ENCODE measurements at places on chromosomes 6 and 20.
A peak's percentile ranks its signal among the peaks of the same experiment; 100 is the strongest.

DNA sequence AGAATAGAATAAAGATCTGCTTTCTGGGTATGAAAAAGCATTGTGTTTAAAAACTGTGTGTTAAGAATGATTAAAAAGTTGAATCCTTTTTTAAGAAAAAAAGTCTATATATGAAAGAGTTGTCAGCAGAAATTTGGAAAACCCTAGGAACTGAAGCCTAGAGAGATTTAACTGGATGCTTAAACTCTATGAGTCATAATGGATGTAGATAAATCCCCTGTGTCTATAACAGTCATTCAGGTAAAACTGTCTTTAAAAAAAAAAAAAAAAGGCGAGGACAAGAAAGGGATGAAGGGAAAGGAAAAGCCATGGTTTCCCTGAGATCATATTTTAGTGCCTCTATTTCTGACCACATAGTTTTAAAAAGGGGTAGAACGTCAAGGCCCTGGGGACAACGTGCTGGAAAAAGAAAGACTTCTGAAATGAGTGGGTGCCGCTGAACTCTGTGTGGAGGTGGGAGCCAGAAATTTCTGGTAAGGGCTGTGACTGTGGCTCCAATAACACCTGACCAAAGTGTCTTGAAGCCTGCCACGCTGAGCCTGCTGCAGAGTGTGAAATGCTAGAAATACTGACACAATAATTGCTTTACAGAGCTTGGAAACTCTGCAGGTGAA, 302.6 kb upstream of the ARID1B start:
- no peak for DNase-seq

DNA sequence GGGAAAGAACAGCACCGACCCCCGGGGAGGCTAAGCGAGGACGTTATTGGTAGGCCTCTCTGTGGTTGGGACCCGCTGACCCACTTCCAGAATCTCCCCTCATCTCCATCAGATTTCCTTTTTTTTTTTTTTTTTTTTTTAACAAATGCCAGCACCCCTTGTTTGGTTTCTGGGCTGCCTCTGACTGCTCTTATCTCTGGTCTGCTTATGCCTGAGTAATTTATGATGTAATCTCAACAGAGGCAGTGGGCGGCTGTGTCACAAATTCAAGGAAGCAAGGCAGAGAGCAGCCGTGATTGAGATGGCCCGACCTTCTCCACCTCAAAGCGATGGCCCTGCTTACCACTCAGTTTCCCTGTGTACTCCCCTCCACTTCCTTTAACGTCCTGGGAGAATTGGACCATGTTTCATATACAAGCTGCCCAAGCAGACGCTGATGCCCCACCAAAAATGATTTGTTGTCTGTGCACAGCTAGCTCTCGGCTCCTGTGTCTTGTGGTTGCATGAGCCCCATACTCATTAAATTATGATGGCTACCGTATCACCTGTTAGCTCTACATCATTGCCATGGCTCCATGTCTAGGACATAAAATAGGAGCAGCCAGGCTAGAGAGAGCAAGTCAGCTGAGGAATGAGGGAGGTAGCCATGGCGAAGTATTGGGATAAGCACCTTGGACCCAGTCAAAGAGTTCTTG, 98.1 kb downstream of the ZNF217 start:
- DNase-seq: no peak

DNA sequence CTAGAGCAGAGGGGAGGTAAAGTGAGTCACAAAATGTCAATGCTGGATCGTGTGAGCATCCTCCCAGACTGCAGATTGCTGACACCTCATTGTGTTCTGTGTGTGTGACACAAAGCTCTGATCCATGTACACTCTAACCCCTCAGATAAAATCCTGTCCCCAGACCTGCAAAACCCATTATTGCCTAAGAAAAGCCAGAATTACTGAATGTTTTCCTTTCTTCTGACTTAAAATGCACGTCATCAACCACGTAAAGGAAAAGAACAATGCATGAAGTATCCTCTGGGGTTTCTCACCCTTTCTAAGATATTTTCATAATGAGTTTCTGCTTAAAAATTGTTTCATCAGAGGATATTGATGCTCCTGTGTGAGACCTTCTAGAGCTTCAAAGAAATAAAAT, 218.0 kb upstream of the PREP start:
- no peak for DNase-seq

GRCh38 chr6:6331946-6332601, 11.6 kb upstream of the F13A1 start:
- no peak for DNase-seq

GRCh38 chr20:61929971-61930666, 135.6 kb downstream of the TAF4 start:
- DNase-seq: no peak

- peak; percentile 75 for DNase-seq
Observed at GRCh38 chr6:19697744-19698290, 139.4 kb upstream of the ID4 start.

GRCh38 chr6:49220293-49220692, 242.8 kb downstream of the MMUT start:
- DNase-seq: no peak

DNA sequence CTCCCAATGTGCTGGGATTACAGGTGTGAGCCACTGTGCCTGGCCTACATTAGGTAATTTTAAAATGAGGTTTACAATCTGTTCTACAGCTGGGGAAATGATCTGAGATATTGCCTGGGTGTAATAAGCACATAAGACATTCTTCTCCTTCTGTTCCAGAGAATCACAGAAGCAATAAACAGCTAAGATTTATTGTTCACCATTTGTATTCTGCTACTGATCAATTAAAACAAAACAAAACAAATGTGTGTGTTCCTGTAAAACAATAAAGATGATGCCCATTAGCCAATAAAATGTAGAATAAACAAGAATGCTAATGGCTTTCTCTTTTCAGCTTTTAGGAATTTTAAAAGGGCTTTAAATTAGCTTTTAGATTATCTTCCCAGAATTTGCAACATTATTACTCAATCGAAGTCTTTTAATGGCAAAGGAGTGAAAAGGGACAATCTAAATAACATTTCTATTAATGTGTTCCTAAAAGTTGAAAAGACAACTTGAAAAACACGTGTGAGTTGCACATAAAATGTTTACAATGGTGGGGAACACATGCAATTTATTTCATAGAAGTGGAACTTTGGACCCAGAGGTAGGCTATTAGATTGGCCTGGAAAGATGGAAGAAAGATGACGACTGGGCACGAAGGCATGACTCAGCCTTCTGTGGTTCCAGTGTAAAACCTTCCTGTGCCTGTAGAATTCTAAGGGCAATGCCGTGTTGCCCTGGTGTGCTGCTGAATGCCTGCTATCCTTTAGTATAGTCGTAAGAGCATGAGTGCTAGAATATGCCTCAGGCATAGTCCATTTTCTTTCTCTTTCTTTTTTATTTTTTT, 29.0 kb upstream of the DEK start:
- peak; percentile 24 for DNase-seq

DNA sequence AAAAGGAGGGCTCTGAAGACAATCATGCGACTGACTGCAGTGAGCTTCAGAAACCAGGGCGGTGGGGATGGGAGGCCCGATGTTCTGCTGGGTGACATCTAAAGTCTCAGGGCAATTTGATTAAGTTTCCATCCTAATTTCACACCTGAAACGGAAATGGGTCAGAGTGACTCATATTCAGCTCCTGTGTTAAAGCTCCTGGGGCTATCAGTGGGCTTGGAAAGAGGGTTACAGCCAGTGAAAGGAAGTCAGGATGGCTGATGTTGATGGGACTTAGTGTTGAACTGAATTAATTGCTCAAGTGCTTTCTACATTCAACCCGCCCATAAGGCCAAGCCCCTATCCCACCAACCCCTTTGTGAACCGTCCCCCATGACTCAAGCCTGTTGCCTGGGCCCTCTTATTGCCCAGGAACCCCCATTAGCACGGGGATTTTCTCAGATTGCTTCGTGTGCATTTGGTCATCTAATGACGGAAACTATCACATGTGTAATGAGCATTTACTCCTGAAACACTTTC, 47.1 kb upstream of the TBC1D7 start:
- DNase-seq: no peak

- DNase-seq: peak; percentile 43
Observed at GRCh38 chr6:4603291-4603690, 172.9 kb upstream of the CDYL start.

DNA sequence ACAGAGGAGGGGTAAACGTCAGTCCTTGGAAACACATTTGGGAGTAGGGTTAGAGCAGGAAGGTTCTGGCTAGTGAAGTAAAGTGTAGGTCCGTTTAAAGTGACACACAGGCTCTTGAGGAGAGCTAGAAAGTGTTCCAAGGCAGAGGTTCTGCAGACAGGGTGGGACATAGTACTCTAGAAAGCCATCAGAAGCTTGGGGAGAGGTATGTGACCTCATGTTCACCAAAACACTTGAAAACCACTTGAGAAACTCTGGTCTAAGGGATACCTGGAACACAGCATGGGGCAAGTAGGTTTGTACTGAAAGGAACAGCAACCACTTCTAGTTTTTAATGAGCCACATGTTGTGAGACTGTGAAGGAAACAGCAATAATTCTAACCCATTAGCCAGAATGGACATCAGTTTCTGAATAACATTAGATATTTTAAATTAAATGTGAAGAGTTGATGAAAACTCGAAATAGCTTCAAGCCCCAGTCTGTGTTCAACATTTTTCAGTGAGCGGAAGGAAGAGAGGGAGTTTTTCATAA, 49.0 kb downstream of the SOBP start:
- DNase-seq: no peak

GRCh38 chr20:8209061-8209460, 77.0 kb downstream of the PLCB1 start:
- peak; percentile 3 for DNase-seq

GRCh38 chr6:43984442-43985321, 142.6 kb downstream of the MRPL14 start:
- no peak for DNase-seq

- no peak for DNase-seq
Observed at GRCh38 chr20:20489054-20489453, 121.2 kb downstream of the INSM1 start.

DNA sequence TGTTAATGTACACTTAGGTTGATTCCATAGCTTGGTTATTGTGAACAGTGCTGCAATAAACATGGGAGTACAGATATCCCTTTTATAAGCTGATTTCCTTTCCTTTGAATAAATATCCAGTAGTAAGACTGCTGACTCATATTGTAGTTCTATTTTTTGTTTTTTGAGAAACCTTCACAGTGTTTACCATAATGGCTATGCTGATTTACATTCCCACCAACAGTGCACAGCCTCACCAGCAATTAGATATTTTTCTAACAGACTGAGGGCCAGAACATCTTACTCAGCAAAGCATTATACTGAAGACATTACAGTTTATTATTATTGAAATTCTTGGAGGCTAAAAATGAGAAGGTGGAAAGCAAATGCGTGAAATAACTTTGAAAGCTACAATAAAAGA, 187.3 kb upstream of the HEY2 start:
- no peak for DNase-seq

- peak; percentile 31 for DNase-seq
Observed at GRCh38 chr6:37667050-37667814, 30.5 kb downstream of the MDGA1 start.

DNA sequence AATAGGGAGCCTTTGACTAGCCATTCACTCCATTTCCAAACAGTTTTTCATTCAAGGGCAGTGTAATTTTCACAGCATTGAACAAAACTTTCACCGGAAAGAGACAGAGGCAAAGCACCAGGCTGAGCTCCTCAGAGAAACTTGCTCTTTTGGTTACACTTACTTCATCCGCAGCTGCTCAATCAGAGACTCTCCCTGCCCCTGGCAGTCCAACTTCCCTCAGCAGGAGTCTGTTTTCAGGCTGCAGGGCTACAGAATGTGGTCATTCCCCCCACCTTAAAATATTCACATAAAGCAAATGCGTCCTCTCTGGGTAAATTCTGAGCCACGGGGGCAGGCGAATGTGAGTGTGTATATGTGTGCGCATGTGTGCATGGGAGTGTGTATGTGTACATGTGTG, 70.0 kb upstream of the ZNF133 start:
- DNase-seq: no peak

- DNase-seq: peak; percentile 71
Observed at GRCh38 chr6:30722280-30723112, 2.3 kb downstream of the TUBB start.

GRCh38 chr6:17863901-17864754, 123.3 kb downstream of the KIF13A start:
- peak; percentile 39 for DNase-seq

DNA sequence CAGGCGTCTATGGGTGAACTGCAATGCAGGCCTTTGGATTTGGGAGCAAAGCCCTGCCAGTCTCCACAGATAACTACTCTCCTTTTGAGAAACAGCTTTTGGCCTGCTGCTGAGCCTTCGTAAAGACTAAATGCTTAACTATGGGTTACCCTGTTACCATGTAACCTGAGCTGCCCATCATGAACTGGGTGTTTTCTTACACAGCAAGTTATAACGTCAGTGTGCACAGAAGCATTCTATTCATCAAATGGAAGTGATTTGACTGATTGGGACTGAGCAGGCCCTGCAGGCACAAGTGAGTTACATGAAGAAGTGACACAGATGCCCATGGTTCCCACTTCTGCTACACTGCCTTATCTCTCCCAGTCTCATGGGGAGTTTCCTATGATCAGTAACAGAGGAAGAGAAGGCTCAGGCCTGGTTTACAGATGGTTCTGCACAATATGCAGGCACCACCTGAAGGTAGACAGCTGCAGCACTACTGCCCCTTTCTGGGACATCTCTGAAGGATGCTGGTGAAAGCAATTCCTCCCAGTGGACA, 319.1 kb downstream of the CD83 start:
- no peak for DNase-seq

DNA sequence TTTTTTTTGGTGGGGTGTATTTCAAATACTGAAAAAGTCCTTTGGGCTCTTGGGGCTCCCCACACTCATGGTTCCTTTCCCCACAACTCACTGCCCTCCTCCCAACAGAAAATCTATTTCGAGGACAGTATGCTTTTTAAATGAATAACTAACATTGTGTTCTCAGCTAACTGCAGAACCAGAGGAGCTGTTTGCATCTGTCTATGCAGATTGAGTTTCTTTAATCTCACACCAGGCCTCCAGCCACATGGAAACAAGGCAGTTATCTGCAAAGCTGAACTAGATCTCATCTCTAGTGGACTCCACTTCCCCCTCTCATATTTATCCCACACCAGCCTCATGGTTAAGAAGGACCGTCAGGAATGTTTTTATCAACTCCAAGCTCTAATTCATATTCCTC, 955.1 kb downstream of the KIF16B start:
- DNase-seq: no peak

DNA sequence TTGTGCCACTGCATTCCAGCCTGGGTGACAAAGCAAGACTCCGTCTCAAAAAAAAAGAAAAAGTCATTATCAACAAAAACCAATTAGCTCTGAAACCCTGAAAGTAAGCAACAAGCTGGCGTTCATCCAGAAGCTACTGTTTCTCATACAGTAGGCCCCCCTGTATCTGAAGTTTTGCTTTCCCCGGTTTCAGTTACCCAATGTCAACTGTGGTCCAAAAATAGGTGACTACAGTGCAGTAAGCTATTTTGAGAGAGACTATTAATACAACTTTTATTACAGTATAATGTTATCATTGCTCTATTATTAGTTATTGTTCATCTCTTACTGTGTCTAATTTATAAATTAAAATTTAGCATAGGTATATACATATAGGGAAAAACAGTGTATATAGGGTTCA, 135.1 kb downstream of the KIF16B start:
- DNase-seq: no peak

- no peak for DNase-seq
Observed at GRCh38 chr6:27867945-27868300, 44.3 kb downstream of the OR2B2 start.
